Stimulated activated CD4-positive, alpha-beta T cell treated with anti-CD3 and anti-CD28 coated beads, Interleukin-1b, Interleukin-23, amount 100 ng/mL, for 1 hour (primary cell): ENCODE measurements at places on chromosomes 2 and 18.
A peak's percentile ranks its signal among the peaks of the same experiment; 100 is the strongest.

DNA sequence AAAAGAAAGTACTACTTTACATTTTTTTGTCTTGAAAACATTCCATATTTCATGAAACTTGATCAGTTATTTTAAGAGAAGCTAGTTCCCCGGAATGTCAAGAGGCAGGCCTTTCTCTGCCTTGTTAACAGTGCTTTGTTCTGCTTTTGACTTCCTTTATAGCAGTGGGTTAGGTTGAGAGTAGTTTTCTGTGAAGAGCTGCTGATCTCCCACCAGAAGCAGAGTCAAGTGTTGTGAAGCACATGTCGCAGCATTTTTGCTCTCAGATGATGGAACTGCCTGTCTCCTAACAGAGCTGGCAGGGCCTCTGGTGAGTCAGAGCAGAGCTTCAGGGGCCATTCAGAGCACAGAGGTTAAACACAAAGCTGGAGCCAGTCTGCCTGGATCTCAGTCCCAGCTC, 871.8 kb downstream of the SLC4A3 start:
- no peak for DNase-seq

- DNase-seq: no peak
Measured at GRCh38 chr18:58670404-58671110, 708 bp upstream of the MALT1 start.

- DNase-seq: no peak
Measured at GRCh38 chr2:240291337-240292034, 144.0 kb upstream of the GPC1 start.

DNA sequence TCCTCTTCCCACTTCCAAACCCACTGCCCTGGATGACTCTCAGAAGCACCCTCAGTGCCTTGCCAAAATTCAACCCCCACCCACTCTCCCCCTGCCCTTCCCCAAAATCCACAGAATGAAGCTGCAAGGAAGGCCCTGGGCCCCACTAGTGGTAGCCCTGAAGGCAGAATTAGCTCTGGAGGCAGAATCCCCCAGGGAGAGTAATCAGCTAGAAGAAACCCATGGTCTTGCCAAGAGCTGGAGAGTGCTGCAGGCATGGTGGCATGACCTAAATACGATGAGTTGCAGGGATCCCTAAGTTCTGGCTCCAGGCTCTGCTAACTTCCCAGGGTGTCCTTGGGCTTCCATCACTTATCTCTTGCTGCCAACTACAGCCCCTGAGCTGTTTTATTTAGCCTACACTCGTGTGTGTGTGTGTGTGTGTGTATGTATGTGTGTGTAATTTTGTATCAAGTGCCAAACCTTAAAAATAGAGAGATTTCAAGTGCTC, 7.9 kb downstream of the GAD1 start:
- no peak for DNase-seq

- DNase-seq: no peak
Measured at GRCh38 chr18:25253136-25253535, 98.8 kb downstream of the ZNF521 start.

DNA sequence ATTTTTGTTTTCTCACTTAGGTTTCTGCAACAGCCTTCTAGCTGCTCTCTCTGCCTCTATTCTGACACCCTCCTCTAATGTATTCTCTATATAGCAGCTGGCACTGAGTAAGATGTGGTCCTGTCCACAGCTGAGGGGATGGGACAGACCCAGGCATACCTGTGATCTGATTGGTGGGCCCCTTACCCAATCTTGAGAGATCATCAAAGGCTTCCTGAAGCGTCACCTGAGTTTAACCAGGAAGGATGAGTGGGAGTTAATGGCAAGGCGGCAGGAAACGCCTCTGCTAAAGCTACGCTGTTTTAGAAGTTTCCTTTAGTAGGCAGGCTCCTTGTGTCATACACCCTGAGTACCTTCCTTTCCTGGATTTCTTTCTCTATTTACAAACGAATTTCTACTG, 5.7 kb upstream of the TET3 start:
- no peak for DNase-seq

DNA sequence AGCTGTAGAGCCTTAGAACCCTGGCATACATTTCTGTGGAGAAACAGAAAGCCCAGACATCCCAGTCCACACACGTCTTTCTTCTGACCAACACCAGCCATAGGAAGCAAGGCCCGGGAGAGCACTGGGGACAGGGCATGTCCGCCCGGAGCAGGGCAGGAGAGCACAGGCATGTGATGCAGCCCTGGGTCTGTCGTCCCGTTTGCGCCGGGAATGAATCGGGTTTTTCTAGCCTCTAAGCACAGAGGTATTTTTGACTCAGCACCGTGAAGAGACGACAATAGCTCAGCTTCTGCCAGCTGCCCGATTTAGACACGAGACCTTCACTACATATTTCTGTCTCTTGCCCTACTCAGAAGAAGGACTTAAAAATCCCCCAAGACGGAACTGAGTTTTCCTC, 7.3 kb upstream of the AMMECR1L start:
- no peak for DNase-seq

- no peak for DNase-seq
Measured at GRCh38 chr2:39730685-39731302, 48.3 kb downstream of the THUMPD2 start.

DNA sequence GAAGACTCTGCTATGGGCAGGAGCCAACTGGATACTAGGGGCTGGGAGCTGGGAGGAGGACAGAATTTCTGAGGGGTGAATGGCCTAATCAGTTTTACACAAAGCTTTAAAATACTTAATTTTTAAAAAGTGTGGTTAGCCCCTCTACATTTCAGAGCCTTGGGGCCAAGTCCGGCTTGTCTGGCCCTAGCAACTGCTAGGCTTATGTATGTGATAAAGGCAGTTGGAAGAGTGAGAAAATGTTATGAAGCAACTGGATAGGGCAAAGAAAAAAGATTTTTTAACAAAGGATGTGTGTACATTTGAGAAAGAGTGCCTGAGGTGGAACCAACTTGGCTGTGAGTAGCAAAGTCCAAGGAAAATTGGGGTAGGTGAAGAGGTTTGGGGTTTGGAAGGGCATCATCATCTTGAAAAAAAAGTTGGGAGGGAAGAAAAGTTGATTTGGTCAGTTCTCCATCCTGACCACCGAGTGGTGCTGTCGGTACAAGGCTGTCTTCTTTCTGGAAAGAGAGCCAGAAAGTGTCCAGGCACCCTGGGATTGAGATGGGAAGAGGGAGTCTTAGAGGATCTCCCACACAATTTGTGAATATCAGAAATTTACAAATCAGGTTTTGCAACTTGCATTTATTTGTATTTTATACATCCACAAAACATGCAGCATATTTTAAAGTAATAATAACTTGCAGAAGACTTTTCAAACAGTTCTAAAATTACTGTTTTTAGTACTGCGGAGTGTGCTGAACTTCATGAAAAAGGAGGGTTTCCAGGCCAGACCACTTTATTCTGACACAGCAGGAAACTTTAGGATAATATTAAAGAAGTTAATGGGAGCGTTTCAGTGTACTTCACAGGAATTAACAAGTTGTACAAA, 10.5 kb upstream of the CDK15 start:
- no peak for DNase-seq

- no peak for DNase-seq
Measured at GRCh38 chr2:60556576-60557485, 3.4 kb upstream of the BCL11A start.

GRCh38 chr2:189674374-189675112, at the start of gene ANKAR:
Gene ANKAR (plus strand): TSS chr2:189674670. CDS start chr2:189676491, 1,821 bp downstream.
- peak; percentile 45 for DNase-seq

DNA sequence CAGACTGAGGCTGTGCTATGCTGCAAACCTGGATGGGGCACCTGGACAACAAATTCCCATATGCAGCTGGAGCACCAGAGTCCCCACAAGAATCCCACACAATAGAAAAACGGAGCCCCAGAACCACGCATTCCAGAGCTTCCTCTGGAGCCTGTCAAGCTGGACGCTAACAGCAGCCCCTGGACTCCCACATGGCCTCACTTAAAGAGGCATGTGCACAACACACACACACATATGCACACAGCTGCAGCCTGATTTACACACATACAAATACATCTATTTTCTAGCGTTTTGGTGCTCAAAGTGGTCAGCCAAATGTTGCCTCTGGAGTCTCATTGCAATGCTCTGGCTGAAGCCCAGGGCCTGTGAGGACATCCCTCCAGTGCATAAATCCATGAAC, 632.7 kb upstream of the ID2 start:
- DNase-seq: no peak

- DNase-seq: no peak
Measured at GRCh38 chr2:154527962-154528361, 170.5 kb upstream of the KCNJ3 start.

- no peak for DNase-seq
Measured at GRCh38 chr2:126244937-126245336, 411.0 kb upstream of the GYPC start.

DNA sequence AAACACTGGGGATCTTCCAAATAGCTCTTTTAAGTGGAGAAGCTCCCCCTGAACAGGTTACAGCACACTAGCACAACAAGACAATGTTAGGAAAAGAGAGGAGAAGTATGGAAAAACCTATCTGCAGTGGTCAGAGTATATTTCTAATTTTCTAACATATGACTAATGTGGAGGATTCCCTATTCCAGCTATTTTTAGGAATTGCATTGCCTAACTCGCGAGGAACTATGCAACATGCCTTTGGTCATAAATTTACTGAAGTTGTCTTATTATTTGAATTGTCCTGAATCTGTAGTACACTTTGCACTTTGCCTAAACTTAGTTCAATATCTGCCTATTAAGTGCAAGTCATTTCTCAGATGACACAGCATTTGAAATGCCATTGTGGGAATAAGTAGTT, 381.4 kb downstream of the CCDC85A start:
- no peak for DNase-seq

- DNase-seq: no peak
Measured at GRCh38 chr18:49529596-49529995, 32.3 kb upstream of the LIPG start.

DNA sequence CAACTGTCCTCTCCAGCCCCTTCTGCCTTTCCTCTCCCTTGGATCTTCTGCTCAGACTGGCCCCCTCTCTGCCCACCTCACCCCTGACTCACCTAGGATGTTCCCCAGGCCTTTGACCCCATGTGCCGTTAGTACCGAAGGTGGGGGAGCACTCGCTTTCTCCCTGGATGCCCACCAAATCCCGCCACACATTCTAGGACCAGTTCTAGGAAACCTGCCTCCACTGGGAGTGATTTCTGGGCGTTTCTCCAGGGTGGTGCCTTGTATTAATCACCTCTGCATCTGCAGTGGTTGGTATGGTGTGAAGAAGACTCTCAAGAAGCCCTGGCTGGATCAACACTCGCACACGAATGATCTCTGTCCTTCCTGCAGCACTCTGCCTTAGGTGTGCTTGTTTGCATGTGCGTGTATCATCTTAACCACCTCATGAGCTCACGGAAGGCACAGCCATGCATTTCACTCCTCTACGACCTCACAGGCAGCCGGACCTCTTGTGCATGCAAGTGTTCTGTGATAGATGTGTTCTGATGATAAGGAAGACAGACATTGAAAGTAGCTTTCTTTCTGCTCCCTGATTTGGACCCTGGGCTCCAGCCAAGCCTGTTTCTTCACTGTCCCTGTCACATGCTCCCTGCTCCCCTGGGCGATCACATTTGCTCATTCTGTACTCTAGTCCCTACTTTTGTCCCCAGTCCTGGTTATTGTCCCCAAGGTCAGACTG, 69.4 kb downstream of the LIPG start:
- no peak for DNase-seq

- DNase-seq: no peak
Measured at GRCh38 chr2:186605041-186605440, 15.2 kb downstream of the ITGAV start.

GRCh38 chr2:46634905-46635304, 155.5 kb downstream of the TMEM247 start:
- no peak for DNase-seq

DNA sequence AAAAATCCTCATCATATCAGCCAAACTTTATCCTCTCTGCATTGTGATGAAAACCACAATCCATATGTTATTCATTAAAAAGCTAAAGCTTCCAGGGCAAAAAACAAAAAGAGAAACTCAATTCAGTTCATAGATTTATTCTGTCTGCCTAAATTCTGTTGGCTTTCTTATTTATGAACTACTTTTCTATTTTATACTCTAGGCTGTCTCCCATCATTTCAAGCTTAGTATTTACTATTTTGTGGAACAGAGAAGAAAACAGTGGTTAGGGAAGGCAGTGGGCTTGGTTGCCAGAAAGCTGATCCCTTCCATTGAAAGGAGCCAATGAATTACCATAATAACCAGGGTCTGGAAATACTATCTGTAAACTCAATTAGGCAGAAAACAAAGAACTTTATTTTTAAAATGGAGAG, 71.8 kb downstream of the RAPH1 start:
- DNase-seq: no peak

GRCh38 chr18:70600225-70600925, 311.5 kb downstream of the SOCS6 start:
- DNase-seq: no peak

DNA sequence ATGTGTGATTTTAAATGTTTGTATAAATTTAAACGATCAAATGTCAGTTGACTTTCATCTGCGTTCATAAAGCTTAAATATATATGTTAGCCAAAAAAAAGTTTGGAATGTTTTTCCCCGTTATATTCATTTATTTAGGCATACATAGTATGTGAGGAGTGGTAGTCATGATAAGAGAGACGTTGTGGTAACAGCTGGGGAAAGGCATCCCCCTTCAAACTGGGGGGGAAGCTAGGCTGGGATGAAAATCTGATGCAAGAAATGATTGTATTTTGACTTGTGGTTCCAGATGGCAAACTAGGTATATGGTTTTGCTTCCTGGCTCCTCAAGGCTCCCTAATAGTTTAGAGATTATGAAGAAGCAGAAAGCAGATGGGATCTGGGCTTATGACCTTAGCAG, 30.1 kb downstream of the ITGA6 start:
- DNase-seq: no peak

GRCh38 chr18:69981948-69982347, 34.3 kb upstream of the CD226 start:
- no peak for DNase-seq

DNA sequence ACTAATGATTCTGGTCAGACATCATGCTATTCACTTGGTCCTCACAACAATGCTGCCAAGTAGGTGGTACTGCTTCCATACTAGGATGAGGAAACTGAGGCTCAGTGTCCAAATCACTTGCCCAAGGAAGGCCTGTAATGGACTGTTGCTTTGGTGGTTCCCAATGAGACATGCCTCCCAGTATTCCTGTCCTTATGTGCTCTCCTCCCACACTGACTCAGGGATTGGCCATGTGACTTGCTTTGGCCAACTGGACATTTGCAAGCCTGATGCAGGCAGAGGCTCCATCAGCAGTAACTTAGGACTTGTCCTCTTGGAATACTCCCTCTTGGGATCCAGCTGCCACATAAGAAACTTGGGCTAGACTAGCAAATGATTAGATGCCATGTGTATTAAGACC, 3.0 kb downstream of the FBXO41 start:
- no peak for DNase-seq

GRCh38 chr2:160010361-160011145, 51.9 kb downstream of the PLA2R1 start:
- DNase-seq: no peak

- DNase-seq: no peak
Measured at GRCh38 chr2:189142893-189143759, 36.4 kb downstream of the COL5A2 start.

DNA sequence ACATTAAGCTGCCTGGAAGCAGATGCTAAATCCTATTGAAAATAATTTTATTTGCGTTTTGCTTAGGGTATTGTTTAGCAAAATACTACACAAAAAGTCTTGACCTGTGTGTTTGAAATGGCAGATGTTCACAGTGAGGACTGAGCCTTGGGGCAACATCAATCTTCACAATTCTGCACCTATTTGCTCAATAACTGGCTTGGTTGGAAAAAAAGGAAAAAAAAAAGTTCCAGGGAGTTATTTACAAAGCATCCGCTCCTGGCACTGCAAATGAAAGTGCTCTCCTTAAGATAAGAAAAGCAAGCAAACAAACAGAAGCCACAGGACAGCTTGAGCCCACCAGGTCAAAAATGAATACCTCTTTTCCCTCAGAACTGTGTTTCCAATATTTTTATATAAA, 77.7 kb downstream of the MAP2 start:
- no peak for DNase-seq
